Activated CD8-positive, alpha-beta memory T cell treated with anti-CD3 and anti-CD28 coated beads for 1 hour (primary cell): ENCODE measurements at places on chromosomes 2 and 18.
A peak's percentile ranks its signal among the peaks of the same experiment; 100 is the strongest.

GRCh38 chr2:166360906-166361305 lies 14.8 kb downstream of the SCN9A start:
- DNase-seq: no peak

- no peak for DNase-seq
These were observed 466.3 kb upstream of the SETBP1 start for GRCh38 chr18:44214396-44214795.

GRCh38 chr2:61257446-61257845 lies 95.5 kb downstream of the C2orf74 start:
- DNase-seq: no peak

GRCh38 chr18:74944676-74945075 lies 264.3 kb downstream of the PTGR3 start:
- no peak for DNase-seq

- no peak for DNase-seq
These were observed 13.3 kb downstream of the NTSR2 start for GRCh38 chr2:11656671-11657101.

GRCh38 chr18:5237083-5237722 lies 40.1 kb upstream of the AKAIN1 start:
- DNase-seq: peak; percentile 10

- DNase-seq: no peak
These were observed 2.5 kb upstream of the RHOB start for GRCh38 chr2:20444101-20444992.

DNA sequence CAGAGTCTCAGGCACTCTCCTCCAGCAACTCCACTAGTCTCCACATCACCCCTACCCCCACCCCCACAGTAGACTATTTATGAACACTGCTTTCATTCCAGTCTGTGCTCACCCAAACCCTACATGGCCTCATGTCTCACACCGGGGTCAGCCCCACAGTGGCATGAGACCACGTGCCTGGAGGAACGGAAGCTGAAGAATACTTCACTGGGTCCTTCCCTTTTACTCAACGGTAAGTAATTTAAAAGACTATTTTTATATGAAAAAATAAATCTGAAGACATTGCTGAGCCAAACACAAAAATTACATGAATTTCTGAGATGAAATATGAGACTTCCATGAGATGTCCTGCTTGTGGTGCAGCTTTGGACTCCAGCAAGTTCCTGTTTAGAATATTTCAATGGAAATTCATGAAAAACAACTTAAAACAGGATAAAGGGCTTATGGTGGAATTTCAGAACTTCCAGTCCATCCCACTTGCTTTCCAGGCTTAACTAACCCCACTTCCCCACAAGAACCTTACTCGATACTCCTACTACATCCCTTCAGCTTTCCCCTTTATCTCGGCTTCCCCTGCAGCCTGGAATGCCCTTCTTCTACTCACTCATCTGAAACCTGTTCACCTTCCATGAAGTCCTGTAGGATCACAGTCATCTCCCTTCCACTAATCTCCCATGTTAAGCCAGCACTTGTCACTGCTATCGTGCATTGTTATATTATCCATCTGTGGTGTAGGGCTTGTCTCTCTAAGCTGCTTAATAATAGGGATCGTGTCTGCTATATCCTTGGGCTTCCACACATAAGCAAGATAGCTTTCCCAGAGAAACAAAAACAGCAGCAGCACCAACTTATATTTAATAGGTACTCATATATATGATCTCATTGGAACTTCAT lies 47.9 kb downstream of the SLC14A1 start:
- DNase-seq: no peak

GRCh38 chr2:191611614-191612013 lies 66.3 kb upstream of the NABP1 start:
- no peak for DNase-seq

DNA sequence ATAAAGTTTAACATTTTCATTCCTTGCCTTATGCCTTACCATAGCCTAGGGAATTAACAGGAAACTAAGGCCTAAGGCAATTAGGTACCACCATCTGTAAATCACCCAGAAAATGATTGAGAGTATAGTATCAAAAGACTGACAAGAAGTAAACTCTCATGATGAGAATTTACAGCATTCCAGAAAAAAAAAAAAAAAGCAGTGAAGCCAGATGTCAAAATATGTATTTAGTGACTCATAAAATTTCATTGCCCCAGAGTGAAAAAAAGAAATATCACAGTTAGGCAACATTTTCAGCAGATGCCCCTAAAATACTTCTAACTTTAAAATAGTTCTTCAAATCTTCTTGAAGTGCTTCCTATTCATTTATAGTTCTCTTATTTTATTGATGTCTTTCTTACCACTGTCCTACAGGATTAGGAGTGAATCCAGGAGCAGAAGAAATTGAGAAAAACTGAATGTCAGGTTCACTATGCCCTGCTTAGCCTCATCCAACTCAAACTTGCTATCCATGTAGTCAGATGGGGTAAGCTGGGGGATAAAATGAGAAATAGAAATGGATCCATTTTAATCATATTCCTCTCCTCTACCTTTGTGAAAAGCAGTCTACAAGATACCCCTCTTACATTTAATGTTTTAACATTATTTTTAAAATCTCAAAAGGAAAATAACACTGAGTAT lies 57.3 kb upstream of the TANK start:
- DNase-seq: no peak

DNA sequence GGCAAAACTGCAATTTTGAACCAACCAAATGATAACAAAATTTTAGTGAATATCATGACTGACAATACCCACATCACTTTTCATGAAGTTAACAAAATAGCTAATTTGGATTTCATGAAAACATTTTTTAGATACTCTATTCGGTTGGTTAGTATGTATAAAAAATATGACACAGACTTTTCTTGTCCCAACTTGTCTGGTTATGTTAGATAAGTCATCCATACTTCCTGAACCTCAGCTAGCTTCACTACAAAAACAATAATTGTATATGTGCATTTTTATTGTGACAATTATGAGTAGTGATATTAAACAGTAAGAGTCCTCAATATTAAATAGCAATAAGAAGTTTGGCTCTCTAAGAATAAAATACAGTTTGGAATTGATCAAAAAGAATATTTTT lies 408.1 kb upstream of the DSEL start:
- DNase-seq: no peak

- no peak for DNase-seq
These were observed 1.6 kb downstream of the RAB27B start for GRCh38 chr18:54829856-54830255.

- DNase-seq: no peak
These were observed 47.0 kb downstream of the COBLL1 start for GRCh38 chr2:164794432-164795231.

DNA sequence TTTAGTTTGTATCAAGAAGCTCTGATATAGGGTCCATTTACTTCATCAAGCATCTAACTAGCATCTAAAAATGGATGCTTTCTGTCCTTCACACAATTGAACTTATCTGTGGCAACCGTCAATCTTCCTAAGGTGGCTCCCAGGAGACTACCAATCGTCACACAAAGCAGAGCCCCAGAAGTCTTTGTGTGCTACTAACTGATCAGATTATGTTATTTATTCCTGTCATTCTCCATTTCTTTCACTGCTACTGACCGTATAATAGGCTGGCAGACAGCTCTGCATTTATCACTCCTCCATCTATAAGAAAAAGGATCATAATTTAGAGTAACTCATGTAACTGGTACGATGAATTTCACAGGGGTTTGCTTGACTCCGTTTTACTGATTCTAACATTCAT lies 585.0 kb upstream of the NXPH2 start:
- DNase-seq: no peak

DNA sequence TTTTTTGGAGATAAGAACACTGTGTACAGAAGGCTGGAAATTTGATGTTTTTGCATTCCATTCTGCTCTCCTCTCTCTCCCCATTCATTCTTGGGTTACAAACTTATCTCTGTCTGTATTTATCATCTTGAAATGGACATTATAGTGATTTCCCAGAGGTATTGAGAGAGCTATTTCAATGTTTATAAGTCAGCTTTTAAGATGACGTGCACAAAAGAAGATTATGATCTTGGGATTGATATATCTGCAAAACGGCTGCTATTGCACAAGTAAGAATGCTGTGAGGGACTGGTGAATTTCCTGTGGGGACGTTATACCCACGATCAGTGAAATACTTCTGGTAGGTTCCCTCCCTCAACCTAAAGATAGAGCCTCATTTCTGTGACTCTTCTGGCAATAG lies 61.0 kb upstream of the DTNA start:
- DNase-seq: no peak

- DNase-seq: no peak
These were observed 17.2 kb upstream of the LYPD6B start for GRCh38 chr2:149021271-149021719.

GRCh38 chr18:7388741-7389140 lies 157.9 kb downstream of the LRRC30 start:
- DNase-seq: no peak

DNA sequence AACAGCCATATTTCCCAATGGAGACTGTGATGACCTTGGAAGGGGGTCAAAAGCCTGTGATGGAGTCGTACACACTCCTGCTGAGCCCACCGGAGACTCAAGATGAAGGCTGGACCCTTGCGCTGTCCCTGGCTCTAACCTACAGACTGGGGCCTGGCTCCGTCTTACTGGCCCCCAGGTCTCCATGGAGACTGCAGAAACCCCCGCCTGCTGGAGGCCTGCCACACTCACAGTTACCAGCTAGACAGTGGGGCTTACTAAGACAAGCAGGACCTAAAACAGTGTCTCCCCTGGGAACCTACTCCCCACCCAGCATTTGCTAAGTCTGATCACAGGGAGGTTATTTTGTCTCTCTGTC lies 9.6 kb downstream of the C2orf72 start:
- DNase-seq: no peak

DNA sequence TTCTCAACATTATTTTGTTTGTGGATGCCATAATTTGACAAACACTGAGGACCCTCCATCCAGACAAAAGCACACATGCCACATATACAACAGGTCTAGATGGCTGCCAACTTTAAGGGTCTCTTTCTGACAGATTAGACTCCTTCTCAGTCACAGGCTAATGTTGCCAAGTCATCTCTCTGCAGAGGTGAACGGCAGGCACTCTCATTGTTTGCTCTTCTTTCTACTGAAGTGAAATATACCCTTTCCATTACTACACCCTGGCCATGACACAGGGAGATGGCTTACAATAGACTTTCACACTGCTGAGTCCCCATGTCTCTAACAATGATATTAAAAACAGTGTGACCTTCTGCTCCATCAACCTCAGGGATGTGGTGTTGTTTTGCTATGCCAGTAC lies 47.5 kb upstream of the ZNF397 start:
- no peak for DNase-seq

- no peak for DNase-seq
These were observed 92.9 kb upstream of the WDR75 start for GRCh38 chr2:189348369-189348768.

GRCh38 chr18:49406863-49407262 lies 53.6 kb downstream of the DYM start:
- no peak for DNase-seq

DNA sequence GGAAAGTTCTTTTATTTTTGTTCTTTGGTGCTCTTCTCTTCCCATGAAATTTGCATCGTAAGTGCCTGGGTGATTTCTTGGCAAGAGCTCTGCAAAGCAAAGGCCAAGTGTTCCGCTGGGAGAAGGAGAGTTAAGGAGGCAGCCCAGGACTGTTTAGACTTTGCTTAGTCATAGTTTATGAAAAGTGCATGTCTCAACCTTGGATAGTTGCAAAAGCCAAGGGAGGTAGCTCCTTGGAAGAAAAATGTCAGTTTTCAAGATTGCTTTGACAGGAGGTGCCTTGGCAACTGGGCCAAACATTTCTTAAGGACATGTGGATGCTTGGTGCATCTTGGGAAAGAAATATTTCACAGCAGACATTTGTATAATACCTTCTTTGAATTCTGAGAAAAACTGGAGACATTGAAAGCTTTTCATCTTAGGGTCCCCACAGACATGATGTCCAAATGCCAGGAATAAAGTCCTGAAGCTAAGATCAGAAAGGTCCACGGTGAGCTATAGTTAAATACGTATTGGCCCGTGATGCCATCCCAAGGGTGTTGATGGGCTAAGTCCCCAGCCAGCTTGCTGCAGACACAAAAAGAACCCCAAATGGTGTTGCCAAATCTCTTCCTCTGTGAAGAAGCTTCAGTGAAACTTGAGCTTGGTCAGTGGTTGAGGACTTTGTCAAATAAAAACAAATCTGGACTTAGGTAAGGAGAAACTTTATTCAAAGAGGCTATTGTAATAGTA lies 96.3 kb upstream of the THUMPD2 start:
- no peak for DNase-seq

DNA sequence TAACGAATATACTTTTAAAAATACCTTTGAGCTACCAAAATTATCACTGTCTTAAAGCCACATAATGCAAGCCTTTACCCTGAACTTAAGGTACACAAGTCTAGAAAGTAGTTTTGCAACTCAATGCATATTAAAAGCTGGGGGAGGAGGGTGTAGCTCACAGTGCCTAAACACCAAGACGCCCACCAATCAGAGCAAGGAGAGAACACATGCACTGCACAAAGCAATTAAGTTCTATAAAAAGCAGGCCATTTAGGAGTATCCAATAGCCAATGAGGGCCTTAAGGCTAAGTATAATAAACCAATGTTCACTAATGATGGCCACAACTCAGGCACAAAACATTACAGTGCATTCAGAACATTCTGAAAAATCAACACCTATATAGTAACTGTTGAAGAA lies 16.2 kb downstream of the TRIP12 start:
- no peak for DNase-seq

DNA sequence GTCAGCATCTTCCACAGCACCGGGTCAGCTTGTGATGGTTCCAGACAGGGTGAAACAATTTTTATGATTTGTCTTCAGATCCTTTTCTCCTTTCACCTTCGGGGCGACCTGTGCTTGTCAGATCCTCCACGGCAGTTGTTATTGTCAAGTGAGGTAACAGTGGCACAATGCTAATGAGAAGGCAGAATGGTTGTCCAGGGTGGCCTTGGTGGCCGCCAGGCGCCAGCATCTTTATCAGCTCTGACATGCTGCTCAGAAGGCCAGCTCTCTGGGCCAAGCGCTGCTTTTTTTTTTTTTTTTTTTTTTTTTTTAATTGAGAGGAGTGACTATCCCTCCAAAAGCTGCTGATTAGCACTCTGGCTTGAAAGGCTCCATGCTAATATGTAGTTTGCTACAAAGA lies 52.3 kb upstream of the MGAT5 start:
- no peak for DNase-seq

DNA sequence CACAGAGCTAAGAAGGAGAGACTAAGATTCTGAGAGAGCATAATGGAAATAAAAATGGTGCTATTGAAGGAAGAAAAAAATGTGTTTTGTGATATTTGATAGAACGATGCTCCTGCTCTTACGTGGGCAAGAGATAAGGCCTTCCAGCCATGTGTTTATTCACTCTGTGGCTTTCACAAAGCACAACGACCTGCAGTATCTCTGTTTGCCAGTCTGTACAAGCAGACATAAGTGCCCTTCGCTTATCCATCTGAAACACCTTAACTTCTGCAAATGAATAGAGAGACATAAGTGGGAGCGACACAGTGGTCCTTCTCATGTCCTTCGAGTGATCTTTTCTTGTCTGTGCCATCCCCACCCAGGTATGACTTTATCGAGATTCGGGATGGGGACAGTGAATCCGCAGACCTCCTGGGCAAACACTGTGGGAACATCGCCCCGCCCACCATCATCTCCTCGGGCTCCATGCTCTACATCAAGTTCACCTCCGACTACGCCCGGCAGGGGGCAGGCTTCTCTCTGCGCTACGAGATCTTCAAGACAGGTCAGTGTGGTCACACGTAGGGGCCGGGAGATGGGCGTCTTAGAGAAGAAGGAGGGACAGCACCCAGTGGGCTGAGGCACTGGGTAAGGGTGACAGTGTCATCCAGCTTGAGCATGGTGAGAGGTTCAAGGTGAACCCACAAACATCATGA lies 33.7 kb downstream of the NRP2 start:
- DNase-seq: no peak

- DNase-seq: no peak
These were observed 176.8 kb upstream of the TRIB2 start for GRCh38 chr2:12539776-12540562.
